ENCODE measurements at places on chromosomes 2 and 18.
A peak's percentile ranks its signal among the peaks of the same experiment; 100 is the strongest.

GRCh38 chr2:156136566-156136965 lies 196.0 kb downstream of the NR4A2 start:
- DNase-seq: no peak

- no peak for DNase-seq
Measured at GRCh38 chr2:77519888-77520506, 2.2 kb downstream of the LRRTM4 start.

- peak; percentile 81 for DNase-seq
Measured at GRCh38 chr18:61635901-61636528, 256.8 kb downstream of the RNF152 start.

DNA sequence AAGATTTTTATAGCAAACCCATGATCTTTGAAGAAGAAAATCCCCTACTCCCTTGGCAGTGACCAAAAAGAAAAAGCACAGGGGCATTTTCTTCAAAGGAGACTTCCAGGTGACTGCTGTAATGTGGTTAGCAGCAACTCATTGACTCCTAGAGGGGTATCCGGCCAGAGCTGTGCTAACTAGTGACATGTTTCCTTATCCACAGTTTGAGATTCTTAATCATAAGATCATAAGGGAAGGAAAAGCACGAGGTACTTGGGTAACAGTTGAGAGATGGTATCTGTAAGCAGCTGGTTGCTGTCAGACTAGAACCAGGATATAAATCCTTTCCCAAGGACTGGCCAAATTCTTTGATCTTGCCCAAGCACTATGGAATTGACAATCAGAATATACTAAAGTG lies 124.7 kb downstream of the MREG start:
- no peak for DNase-seq
